ENCODE measurements at places on chromosomes 7 and 10.

- DNase-seq, result no peak
Observed at GRCh38 chr7:134669388-134669787, 22.7 kb downstream of the BPGM start.

DNA sequence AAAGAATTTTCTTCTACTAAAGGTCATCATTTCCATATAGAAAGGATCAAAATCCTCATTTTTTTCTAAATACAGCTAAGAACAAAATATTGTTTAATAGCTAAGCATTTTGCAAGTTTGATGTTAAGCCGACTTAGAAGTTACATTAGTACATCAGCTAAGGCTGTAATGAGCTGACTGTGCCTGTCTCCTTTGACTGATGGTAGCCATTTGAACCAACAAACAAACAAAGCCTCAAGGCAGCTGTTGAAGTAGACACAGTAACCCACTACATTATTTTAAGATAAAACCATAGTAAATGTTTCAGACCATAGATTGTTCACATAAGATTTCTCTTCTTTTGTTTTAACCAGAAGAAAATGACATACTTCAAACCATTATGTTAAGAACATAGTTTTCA, 210.9 kb upstream of the VSTM2A start:
- DNase-seq, result no peak

DNA sequence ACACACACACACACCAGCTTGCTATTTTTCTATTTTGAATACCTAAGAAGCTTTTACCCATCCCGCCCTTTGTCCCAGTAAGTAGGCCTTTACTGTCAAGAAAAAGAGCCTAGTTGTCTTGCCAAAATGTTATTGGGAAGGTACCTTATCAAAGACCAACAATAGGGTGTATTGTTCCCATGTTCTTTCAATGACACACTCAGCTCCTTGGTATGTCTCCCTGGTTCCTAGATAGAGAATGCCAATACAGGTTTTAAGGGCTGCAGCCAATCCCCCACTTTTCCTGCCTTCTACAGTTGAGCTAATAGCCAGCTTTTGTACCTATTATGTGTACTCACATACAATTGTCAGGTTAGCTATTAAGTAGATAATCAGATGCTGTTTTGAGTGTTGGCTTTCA, 92.0 kb upstream of the LRRTM3 start:
- DNase-seq, result no peak

GRCh38 chr10:78304091-78305045, 270.7 kb downstream of the RPS24 start:
- no peak for DNase-seq

DNA sequence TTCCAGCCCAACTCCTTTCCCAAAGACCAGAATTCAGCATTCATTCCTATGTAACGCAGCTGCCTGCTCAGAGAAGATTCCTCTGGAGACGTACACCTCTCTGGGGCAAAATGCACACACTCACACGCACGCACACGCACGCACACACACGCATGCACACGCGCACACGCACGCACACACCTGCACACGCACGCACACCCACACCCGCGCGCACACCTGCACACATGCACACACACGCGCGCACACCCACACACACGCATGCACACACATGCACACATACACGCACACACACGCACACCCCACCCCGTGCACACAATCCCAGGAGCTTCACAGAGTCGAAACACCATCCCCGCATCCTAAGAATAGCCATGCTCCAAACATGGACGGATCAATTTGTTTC, 13.0 kb downstream of the MMD2 start:
- no peak for DNase-seq

GRCh38 chr7:73442222-73442902, 8.8 kb downstream of the FZD9 start:
- DNase-seq, result no peak

- DNase-seq, result no peak
Observed at GRCh38 chr7:20358762-20359282, 28.1 kb downstream of the ITGB8 start.

- no peak for DNase-seq
Observed at GRCh38 chr7:116708248-116708647, 36.3 kb downstream of the MET start.

DNA sequence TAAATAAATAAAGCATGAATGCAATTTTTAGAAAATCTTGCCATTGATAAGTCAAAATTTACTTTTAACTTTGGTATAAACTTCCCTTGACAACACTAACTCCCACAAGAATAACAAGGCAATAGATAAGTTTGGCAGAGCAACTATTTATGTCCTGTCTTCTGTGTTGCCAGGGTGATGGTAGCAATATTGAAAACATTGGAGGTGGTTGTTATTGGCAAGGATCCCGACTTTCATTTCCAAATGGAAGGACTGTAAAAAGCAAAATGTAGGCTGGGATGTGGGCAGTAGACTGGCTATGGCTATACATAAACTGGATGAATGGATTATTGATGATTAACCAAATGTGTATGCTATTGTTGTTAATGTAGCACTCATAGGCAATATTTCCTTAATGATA, 134.9 kb upstream of the CACNA2D1 start:
- DNase-seq, result no peak

- DNase-seq, result no peak
Observed at GRCh38 chr7:66157060-66157459, 42.4 kb downstream of the CRCP start.

DNA sequence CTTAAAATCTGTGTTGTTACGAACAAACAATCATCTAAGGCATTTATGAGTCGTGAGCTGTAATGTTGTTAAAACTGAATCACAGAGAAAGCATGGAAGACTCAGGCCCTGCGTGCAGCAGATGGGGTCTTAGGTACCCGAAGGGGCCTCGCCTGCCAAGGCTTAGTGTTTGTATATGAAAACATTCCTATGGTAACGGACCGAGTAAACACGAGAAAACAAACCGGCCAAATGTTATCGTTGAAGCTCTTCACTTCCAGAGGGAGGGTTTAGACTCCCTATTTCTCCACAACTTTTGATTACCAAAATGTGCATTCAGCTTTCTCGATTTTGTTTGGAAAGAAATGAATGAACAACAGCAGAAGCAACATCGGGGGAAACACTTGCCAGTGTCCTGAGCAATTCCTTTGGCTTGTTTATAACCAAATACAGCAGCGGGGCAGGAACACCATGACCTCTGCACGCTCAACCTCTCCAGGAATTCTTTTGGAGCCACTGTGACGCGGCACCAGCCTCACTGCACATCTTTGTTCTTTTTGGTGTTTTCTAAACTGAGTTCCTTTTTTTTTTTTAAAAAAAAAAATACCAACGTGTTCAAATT, 121.6 kb upstream of the KLF6 start:
- no peak for DNase-seq

GRCh38 chr7:11127988-11128387, 154.3 kb downstream of the PHF14 start:
- DNase-seq, result no peak

DNA sequence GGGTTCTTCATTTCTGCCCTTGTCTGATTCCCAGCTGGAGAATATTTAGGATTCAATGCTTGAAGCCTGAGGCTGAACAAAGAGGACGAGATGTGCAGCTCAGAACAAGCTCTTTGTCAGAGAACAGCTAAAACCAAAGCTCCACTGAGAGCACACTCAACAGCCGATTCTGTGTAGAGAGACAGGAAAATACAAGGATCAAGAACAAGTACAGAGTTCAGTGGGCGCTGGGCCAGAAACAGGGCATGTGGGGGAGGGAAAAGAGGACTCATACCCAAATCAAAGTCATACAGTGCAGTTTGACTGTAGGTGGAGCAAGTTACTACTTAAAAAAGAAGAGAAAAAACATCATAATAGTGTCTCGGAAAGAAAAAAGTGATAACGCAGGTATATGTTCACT, at the start of gene AGMO:
Gene AGMO (minus strand): TSS at position 181 of the 400 bp plus-strand sequence.
- DNase-seq, result no peak

Data from left renal pelvis (tissue), 4 donors.